NCI-H2171 treated with DMSO at 0.1 percent for 48 hours (cell line): ENCODE measurements at places on chromosomes 1 and 21.

- DNase-seq = no peak
Measured at GRCh38 chr1:19824541-19824940, 9.5 kb upstream of the RNF186 start.

DNA sequence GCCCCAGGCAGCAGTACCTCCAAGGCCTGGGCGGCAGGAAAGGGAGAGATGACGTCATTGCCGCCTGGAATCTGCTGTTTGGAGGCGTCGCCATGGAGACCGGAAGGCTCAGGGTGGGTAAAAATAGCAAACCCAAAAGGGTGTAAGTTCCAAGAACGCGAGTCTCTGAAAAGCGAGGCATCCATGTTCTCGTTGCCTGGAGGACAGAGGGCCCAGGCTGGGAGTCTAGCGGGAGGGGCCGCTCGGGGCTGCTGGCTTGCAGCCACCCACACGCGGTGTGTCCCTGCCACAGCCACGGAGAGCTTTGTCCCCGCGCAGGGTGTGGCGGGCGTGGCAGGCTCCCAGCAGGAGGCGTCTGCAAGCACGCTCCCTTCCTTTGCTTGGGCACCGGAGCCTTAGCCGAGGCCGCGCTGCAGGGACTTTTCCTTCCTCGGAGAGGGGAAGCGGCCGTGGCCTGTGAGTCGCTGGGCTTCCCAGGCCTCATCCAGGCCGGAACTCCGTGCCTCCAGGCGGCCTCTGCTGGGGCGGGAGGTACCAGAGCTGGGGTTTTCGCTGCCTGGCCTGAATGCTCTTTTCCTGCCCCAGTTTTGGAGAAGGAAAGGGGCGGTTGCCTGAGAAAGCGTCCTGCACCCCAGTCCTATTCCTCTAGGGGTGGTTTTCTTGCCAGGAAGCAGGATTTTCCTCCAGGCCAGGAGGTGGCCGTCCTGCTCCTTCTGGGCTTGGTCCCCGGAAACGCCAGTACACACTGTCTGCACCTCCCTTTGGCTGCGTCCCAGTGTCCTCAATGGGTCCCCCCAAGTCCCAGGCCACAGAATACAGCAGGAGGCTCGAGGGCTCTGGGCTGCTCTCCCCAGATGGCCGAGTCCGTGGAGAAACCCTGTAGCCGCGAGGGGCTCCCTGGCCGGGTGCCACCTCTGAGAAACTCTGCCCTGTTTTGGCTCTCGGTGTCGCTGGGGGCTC, 15.3 kb upstream of the SKI start:
- peak; percentile 82 for DNase-seq

DNA sequence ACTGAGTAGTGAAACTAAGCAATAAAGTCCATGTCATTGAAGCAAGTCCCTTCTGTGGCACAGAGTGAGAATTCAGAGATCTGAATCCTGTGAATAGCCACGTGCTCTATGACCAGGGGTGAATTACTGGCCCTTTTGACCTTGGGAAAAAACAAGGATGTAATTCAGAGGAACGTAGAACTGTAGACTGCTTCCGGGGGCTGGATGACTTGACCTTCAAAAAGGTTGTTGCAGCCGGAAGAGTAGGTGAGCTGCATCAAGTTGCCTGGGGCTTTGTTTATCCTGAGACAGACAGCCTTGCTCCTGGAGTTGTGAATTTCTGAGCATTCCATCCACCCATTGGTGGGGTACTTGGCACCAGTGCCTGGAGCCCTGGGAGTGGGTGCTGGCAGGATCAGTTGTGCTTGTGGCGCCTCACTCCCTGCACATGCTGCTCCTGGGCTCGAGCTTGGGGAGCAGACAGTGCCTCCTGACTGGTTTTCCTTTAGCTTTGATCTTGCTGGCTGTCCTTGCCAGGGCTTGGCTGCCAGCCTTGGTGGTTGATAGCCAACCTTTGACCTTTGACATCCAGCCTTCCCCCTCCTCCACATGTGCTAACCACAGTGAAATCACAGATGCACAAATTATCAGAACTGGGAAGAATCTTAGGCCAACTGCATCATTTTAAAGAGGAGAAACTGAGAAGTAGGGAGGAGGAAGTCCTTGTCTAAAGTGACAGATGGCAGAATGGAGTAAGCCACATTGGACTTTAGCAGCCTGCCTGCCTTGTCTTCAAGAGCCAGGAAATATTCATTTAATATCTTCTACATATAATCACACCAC, 16.2 kb upstream of the MYOG start:
- peak; percentile 48 for DNase-seq

GRCh38 chr1:199727682-199728081, 299.8 kb upstream of the NR5A2 start:
- DNase-seq = no peak

GRCh38 chr1:19872190-19872589, 10.0 kb upstream of the OTUD3 start:
- DNase-seq = no peak
